ENCODE measurements at places on chromosomes 13 and 19. TPM values are rescaled to one million over a fixed set of nuclear protein-coding genes. Genes with fewer than 3 reads are reported as not detected.

DNA sequence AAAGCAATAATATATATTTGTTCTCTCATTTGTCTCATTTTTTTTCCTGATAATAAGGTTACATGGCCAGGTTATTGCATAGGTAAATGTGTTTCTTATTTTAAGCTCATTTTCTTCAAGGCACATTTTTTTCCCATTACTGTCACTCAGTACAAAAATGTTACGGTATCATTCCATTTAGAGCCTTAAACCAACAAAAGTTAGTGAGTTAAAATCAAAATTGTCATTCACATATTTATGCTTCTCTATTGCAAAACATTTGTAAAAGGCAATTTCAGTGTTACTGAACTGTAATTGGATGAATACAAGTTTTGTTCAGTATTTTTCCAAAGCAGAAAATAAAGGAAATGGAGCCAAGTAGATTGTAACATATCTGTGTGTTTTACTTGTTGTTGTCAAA lies 117.6 kb upstream of the MAB21L1 start:
- H3K27ac ChIP-seq, result no peak overlapping the region
- DNase-seq, result no peak
- H3K36me3 ChIP-seq, result no peaks in the 10 kb centered on the region
- no peaks in the 10 kb centered on the region for H3K4me1 ChIP-seq
- no peaks in the 10 kb centered on the region for H3K27me3 ChIP-seq

DNA sequence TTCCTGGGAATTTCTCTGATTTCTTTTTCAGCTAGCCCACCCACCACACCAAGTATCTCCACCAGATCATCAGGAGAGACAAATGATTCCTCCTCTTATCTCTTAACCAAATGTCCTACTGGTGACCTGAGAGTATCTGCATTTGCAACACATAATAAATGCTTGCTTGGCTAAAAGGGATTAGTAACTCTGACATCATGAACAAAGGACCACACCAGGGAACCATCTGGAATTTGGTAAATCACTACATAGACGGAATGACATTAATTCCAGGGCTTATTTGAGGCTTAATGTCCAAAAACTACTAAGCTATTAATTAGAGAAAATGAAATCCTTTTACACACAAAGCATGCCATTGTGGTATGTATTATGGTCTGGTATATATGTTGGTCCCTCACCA lies 139.0 kb downstream of the RAP2A start:
- DNase-seq, result no peak
- no peak overlapping the region for H3K27ac ChIP-seq
- H3K4me1 ChIP-seq, result no peaks in the 10 kb centered on the region
- H3K4me3 ChIP-seq, result no peak overlapping the region

DNA sequence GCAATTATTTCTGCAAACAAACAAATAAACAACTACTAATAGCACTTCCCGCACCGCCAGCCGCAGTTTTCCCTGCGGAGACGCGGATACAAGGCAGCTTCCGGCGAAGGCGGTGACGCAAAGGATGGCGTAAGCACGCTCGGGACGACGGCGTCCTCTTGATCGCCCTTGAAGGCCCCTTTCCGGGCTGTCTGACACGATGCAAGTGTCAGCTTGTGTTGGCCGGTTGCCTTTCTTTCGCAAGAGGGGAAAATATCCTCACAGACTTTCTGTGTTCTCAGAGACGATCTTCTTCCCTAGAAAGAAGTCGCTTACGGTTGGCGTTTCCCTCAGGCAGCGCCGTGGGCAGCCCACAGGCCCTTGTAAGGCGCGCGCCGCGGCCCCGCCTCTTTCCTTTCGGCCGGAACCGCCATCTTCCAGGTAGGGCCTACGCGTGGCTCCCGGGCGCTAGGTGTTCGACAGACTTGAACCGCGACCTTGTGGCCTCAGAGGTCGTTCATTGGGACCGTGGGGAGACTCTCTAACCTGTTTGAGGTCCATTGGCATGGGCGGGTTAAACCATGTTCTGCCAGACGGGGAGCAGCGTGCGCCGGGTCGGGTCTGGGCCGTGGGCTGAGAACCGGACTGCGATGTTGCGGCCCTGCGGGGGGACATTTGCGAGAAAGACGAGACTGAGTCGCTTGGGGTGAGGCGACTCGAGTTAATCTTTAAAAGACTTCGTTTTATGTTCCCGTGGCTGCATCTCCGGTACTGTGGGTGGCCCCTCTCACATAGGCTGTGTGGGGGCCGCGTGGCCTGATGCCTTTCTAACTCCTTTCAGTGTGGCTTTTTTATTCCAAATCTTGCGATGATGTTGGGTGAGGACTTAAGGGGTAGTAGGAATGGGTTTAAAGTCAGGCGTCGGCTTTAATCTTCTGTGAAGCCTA lies at the start of gene RPL21:
TSS of gene RPL21 (plus strand) at position 393 of the 926 bp plus-strand sequence. CDS start 2,219 bp downstream, outside the sequence.
- H3K27me3 ChIP-seq, result no peaks in the 10 kb centered on the region
- DNase-seq, result peak; percentile 99
- H3K4me3 ChIP-seq, result peak within 1 kb of the TSS; percentile 97
- peaks cover 3% of the 10 kb centered on the region for H3K4me1 ChIP-seq

GRCh38 chr19:6828698-6829633 lies 56.5 kb downstream of the VAV1 start:
- H3K4me1 ChIP-seq, result no peaks in the 10 kb centered on the region
- DNase-seq, result no peak
- no peaks in the 10 kb centered on the region for H3K27me3 ChIP-seq
- H3K27ac ChIP-seq, result no peak overlapping the region

DNA sequence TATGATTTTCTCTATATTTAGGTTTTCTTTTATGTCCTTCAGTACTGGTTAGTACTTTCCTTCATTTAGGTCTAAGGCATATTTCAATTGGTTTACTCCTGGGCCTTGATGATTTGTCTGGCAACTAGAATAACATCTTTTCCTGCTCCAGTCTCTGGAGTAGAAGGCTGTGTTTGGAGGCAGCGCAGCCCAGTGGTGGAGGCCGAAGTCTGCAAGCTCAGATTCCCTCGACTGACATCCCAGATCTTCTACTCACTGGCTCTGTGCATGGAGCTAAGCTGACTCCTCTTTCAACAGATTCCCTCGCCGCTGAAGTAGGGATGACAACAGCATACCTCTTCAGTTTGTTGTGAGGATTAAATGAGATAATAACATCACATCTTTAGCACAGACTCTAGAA lies 141.0 kb downstream of the RAP2A start:
- H3K36me3 ChIP-seq, result no peaks in the 10 kb centered on the region
- no peak overlapping the region for H3K27ac ChIP-seq
- no peaks in the 10 kb centered on the region for H3K27me3 ChIP-seq
- no peak overlapping the region for H3K4me3 ChIP-seq
- DNase-seq, result peak; percentile 65

DNA sequence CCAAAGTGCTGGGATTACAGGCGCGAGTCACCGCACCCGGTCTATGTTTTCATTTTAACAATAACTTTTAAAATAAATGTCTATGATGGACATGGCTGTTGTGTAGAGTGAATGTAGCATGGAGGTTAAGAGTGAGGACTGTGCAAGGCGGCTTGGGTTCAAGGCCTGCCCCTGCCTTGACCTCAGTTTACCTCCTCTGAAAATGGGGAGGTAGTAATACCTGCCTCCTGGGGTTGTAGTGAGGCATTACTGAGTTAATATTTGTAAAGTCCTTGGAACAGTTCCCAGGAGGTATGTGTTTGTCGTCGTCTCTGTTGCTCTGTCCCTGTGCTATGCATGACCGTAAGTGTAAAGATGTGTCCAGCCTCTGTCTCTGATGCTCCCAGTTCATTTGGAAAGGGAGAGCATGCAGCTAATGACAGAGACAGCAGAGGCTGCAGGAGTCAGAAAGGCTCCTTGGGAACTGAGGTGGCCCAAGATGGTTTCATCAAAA lies 9.4 kb downstream of the GARRE1 start:
- DNase-seq, result no peak
- H3K27me3 ChIP-seq, result no peaks in the 10 kb centered on the region
- no peak overlapping the region for H3K27ac ChIP-seq
- no peaks in the 10 kb centered on the region for H3K36me3 ChIP-seq
- peaks cover 11% of the 10 kb centered on the region for H3K4me1 ChIP-seq

DNA sequence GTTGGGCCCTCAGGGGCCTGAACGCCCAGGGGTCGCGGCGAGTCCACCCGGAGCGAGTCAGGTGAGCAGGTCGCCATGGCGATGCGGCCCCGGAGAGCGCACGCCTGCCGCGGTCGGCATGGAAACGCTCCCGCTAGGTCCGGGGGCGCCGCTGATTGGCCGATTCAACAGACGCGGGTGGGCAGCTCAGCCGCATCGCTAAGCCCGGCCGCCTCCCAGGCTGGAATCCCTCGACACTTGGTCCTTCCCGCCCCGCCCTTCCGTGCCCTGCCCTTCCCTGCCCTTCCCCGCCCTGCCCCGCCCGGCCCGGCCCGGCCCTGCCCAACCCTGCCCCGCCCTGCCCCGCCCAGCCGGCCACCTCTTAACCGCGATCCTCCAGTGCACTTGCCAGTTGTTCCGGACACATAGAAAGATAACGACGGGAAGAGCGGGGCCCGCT lies at the start of gene CCNA1:
TSS of gene CCNA1 (plus strand) at position 390 of the 439 bp plus-strand sequence. CDS start 562 bp downstream, outside the sequence.
- no peak within 1 kb of the TSS for H3K27ac ChIP-seq
- no peak for DNase-seq
- peaks cover 3% of the 10 kb centered on the region for H3K4me1 ChIP-seq

DNA sequence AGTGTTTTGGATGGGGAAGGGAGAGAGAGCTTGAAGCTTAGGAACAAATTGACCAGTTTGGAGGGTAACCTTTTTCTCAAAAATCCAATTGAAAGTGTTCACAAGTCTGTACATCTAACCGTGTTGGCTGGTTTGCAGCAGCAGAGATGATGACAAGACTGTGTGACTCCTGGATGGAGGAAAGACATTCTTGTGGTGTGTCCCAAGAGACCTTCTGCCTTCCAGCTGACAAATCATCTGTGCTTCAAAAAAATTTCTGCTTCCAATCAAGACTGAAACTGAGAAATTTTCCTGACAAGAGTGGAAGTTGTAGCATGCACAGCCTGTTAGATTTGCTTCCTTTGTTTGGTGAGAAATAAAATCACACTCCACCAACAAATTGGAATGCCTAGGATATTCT lies 56.2 kb downstream of the LACC1 start:
- H3K27me3 ChIP-seq, result no peaks in the 10 kb centered on the region
- no peak overlapping the region for H3K4me3 ChIP-seq
- DNase-seq, result no peak
- H3K27ac ChIP-seq, result no peak overlapping the region
- H3K36me3 ChIP-seq, result no peaks in the 10 kb centered on the region

DNA sequence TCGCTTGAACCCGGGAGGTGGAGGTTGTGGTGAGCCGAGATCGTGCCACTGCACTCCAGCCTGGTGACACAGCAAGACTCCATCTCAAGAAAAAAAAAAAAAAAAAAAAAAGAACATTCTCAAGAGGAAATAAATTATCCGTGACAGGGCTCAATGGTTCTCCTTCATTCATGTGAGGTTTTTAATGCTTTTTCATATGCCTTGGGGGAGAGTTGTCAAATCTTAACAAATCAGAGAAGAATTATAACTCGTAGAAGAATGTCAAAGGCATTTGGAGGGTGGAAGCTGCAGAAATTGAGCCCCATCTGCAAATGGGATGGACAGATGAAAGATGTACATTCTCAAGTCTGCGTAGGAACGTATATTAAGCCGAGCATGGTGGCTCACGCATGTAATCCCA lies 34.9 kb upstream of the HOMER3 start:
- H3K27ac ChIP-seq, result no peak overlapping the region
- no peaks in the 10 kb centered on the region for H3K36me3 ChIP-seq
- peaks cover 2% of the 10 kb centered on the region for H3K4me1 ChIP-seq
- no peak for DNase-seq
- H3K4me3 ChIP-seq, result no peak overlapping the region

GRCh38 chr19:6138066-6138465 lies 2.6 kb downstream of the ACSBG2 start:
- H3K4me3 ChIP-seq, result no peak overlapping the region
- H3K27ac ChIP-seq, result no peak overlapping the region
- no peaks in the 10 kb centered on the region for H3K4me1 ChIP-seq
- H3K27me3 ChIP-seq, result no peaks in the 10 kb centered on the region
- DNase-seq, result no peak

- no peaks in the 10 kb centered on the region for H3K27me3 ChIP-seq
- no peak for DNase-seq
- no peaks in the 10 kb centered on the region for H3K4me1 ChIP-seq
Measured at GRCh38 chr13:28027071-28027470, 38.6 kb upstream of the URAD start.

- H3K27ac ChIP-seq, result no peak overlapping the region
- H3K36me3 ChIP-seq, result no peaks in the 10 kb centered on the region
- no peak for DNase-seq
- no peak overlapping the region for H3K4me3 ChIP-seq
Measured at GRCh38 chr13:102956449-102956848, 109.8 kb downstream of the SLC10A2 start.

- no peaks in the 10 kb centered on the region for H3K27me3 ChIP-seq
- H3K4me1 ChIP-seq, result no peaks in the 10 kb centered on the region
- no peak overlapping the region for H3K4me3 ChIP-seq
- no peak overlapping the region for H3K27ac ChIP-seq
- DNase-seq, result no peak
- H3K36me3 ChIP-seq, result no peaks in the 10 kb centered on the region
Measured at GRCh38 chr13:87953381-87953780, 282.2 kb downstream of the SLITRK5 start.

- no peak overlapping the region for H3K4me3 ChIP-seq
- H3K27me3 ChIP-seq, result no peaks in the 10 kb centered on the region
- no peak for DNase-seq
- H3K27ac ChIP-seq, result no peak overlapping the region
- H3K4me1 ChIP-seq, result no peaks in the 10 kb centered on the region
- H3K36me3 ChIP-seq, result no peaks in the 10 kb centered on the region
Measured at GRCh38 chr19:35462476-35462953, 14.5 kb downstream of the FFAR2 start.

DNA sequence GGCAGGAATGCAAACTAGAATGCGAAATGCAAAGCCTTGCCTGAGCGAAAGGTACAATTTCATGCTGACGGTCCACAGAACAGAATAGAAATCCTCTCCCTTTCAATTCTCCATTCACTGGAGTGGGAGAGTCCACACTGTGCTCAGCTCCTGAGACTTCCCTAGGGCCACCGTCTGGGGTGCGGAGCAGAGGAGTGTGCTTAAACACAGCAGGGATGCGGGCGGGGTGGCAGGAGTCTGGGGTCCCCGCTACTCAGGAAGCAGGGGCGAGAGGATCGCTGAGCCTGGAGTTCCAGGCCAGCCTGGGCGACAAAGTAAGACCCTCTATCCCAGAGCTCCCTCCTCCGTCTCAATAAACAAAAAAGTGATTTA lies 552 bp upstream of the ZNF816 start:
- peak overlapping the region; percentile 67 for H3K4me3 ChIP-seq
- H3K27ac ChIP-seq, result no peak overlapping the region
- H3K4me1 ChIP-seq, result no peaks in the 10 kb centered on the region
- no peak for DNase-seq
- no peaks in the 10 kb centered on the region for H3K36me3 ChIP-seq

The ZNF530 gene
- total RNA-seq, result 2.5 TPM

The TMEM221 gene
- 0.17 TPM for total RNA-seq

The VSTM1 gene
- not detected for total RNA-seq

The IZUMO2 gene
- not detected for total RNA-seq

The ZNF208 gene
- total RNA-seq, result 3.6 TPM

All from fibroblast of lung (primary cell).